ENCODE measurements at places on chromosomes 13 and 19. TPM values are rescaled to one million over a fixed set of nuclear protein-coding genes. Genes with fewer than 3 reads are reported as not detected.

Gene MBD3L2
- total RNA-seq = not detected

Gene MATK
- total RNA-seq = not detected

Gene GDF15
- 32.1 TPM for total RNA-seq

Gene ZNF560
- total RNA-seq = 3.7 TPM

Gene CAMSAP3
- total RNA-seq = 0.05 TPM

Gene STARD13
- 48.6 TPM for total RNA-seq

Gene KISS1R
- not detected for total RNA-seq

Gene ZNF415
- 1.1 TPM for total RNA-seq

Gene RNF6
- total RNA-seq = 35.9 TPM

Gene DENND1C
- total RNA-seq = not detected

Gene CBARP
- total RNA-seq = 2.1 TPM

Gene COPE
- 423 TPM for total RNA-seq

Gene PALM
- total RNA-seq = 5.1 TPM

Gene DCT
- total RNA-seq = not detected

Gene C1QTNF9
- total RNA-seq = not detected

Gene COMP
- not detected for total RNA-seq

Gene SULT2A1
- not detected for total RNA-seq

Gene LILRB5
- total RNA-seq = not detected

Gene RNASEH2B
- 64.6 TPM for total RNA-seq

Gene HSD17B14
- total RNA-seq = 0.45 TPM

Gene ZNF221
- total RNA-seq = 3.3 TPM

Gene FGF9
- total RNA-seq = not detected

Gene HTR2A
- total RNA-seq = not detected

Gene APC2
- 0.45 TPM for total RNA-seq

Gene CNMD
- not detected for total RNA-seq

Gene TNNI3
- total RNA-seq = 1.2 TPM

Gene GFY
- not detected for total RNA-seq

Gene ZNF90
- 8.6 TPM for total RNA-seq

Gene ZNF491
- total RNA-seq = 0.38 TPM

Gene PEX11G
- 4.9 TPM for total RNA-seq

Gene OR7C1
- total RNA-seq = 0.30 TPM

Gene TBXA2R
- 0.32 TPM for total RNA-seq

Data from A375 (cell line).